ENCODE measurements at places on chromosomes 5 and 9.

- DNase-seq, result peak; percentile 96
Measured at GRCh38 chr5:159451197-159452052, 121.1 kb upstream of the IL12B start.

DNA sequence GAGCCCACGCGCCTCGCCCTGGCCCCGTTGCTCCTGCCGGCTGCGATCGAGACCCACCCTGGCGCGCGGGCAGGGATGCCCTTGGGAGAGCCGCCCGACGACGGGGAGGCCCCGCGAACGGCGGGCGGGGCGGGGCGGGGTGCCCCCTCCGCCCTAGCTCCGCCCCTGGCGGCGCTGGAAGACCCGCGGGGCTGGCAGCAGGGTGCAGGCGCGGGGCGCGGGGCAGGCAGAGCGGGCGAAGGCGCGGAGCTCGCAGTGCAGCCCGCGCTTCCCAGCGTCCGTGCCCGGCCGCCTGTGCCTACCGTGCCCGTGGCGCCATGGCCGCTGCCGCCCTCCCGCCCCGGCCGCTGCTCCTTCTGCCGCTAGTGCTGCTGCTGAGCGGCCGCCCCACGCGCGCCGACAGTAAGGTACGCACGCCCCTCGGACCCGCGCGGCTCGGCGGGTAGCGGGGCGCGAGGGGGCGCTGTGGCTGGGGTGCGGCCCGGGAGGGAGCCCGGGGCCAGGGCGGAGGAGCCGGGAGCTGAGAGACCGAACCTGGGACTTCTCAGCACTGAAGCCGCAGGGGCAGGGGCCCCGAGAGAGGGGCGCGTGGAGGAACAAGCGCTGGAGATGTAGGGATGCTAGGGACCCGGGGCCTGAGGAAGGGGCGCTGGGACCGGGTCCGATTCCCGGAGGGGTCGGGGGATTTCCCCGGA is at the start of gene OLFML2A:
Gene OLFML2A (plus strand): TSS at position 180 of the 695 bp plus-strand sequence. CDS start 138 bp downstream, at position 318.
- no peak for DNase-seq

- DNase-seq, result no peak
Measured at GRCh38 chr9:136370687-136371532, 2.6 kb downstream of the CARD9 start.

GRCh38 chr9:135989722-135990467 is 28.7 kb upstream of the UBAC1 start:
- no peak for DNase-seq

DNA sequence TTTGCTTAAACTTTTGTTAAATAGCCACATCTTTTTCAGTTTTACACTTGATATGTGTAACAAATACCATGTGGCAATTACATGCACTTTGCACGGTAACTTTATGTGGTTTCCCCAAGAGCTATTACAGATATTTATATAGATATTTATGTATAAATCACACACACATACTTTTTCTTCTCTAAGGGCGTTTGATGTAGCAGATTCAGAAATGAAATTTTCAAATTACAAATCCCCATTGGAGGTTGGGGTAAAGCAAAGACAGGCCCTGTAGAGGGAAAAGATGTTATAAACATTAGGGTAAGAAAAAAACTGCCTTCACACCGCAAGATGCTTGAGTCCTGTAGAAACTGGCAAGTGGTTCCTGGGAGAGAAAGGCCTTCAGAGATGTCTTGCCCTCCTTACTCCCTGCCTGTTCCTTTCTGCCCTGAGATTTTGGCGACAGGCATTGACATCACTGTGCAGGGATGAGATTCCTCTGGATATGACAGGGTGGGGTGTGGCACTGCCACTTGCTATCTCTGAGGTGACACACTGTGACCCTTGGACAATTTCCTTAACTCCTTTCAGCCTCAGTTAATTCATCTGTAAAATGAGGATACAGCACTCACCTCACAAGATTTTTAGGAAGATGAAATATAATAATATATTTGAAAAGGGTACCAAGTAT is 177.9 kb upstream of the TUT7 start:
- DNase-seq, result no peak

DNA sequence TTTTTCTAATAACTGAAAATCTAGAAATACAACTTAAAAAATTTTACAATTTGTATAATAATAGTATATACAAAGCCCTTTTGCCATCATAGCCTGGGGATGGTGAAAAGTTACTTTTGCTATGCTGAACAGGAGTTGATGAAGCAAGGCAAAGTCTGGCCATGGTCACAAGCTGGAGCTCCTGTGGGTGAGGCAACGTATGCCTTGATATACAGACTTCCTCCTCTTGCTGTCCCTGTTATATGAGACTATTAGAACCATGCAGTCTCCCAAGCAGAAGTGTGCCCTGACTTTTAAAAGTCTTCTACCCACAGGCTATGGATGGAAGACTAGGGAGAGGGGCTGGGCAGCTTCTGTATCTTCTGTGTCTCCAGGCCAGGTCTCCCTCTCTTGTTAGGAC is 15.7 kb downstream of the FAM151B start:
- DNase-seq, result no peak

DNA sequence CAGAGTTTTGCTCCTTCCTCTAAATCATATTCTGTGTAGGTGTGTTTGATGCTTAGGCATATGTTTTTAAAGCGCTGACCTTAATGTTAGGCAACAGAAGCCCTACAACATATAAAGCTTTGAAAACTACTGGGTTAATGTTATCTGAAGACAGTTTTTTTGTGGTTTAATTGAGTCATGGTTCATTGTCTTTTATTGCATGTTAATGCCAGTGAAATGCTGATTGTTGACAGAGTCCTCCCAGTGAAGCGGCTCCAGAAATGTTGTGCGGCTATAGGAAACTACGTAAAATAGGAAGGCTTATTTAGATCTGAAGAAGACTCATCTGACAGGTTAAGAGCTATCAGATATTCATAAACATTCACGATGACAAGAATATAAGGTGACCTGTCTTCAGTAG is 424.6 kb downstream of the CCDC171 start:
- no peak for DNase-seq

- no peak for DNase-seq
Measured at GRCh38 chr5:31347552-31347905, 154.0 kb downstream of the CDH6 start.

- DNase-seq, result no peak
Measured at GRCh38 chr9:131516100-131516499, 13.4 kb downstream of the POMT1 start.

DNA sequence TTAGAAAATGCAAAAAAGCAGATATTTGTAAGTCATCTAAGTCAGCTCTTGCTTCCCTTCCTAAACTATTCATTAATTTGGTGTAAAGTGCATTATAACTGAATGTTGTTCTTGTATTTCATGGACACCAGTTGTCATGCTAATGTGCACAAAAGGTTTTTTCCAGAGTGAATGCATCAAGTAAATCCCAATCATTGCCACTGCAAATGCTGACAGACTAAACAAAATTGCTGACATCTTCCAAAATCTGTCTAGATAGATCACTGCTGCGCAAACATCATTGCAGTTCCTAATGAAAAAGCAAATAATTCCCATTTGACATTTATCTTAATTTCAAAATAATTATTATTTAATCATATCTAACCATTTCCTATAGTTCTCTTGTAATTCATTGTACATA is 161.7 kb downstream of the PDE4D start:
- no peak for DNase-seq

DNA sequence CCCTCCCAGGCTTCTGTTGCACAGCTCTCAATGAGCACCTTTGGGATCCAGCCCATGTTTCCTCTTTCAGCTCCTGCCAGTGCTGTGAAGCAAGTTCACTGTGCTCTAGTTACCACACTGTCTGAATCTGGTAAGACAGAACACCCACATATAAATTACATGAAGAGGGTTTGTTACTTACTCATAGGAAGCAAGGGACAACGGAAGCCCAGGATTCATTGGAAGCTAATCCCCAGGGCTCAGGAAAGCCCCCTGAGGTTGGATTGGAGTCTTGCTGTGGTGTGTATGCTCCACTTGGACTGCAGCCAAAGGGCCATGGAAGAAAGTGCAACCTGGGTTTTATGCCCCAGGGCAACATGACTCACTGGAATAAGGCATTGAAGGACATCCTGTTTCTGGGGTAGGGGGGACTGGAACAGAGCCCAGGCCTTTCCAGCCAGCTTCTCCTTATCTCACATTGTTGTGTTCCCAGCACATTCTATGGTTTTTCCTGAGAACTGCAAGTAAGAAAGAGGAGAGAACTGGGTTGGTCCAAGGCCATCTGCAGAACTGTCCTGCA is 15.6 kb upstream of the CLK4 start:
- DNase-seq, result peak; percentile 47

DNA sequence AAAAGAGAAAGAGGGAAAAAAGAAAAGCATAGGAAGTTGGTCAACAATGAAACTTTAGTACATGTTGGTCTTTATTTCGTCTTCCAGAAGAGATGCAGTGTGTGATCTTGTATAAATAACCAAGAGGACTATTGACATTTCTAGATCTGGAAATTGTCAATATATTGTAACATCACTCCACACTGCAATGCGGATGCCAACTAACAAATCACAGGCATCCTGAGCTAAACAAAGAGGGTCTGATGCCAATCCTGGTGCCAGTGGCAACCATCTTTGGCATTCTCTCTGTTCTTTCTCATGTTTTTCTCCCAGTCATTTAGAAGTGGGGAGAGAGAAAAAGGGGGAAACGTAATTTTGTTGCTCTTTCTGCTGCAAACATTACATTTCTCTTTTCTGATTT is 9.7 kb downstream of the NFIB start:
- no peak for DNase-seq

DNA sequence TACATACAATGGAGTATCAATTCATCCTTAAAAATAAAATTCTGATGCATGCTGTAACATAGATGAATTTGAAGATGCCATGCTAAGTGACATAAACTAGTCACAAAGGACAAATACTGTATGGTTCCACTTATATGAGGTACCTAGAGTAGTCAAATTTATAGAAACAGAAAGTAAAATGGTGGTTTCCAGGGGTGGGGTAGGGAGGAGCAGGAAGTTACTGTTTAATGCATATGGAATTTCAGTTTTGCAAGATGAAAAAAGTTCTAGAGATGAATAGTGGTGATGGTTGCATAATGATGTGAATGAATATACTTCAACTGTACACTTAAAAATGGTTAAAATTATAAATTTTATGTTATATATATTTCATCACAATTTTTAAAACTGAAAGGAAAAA is 57.3 kb upstream of the FNIP1 start:
- DNase-seq, result no peak

DNA sequence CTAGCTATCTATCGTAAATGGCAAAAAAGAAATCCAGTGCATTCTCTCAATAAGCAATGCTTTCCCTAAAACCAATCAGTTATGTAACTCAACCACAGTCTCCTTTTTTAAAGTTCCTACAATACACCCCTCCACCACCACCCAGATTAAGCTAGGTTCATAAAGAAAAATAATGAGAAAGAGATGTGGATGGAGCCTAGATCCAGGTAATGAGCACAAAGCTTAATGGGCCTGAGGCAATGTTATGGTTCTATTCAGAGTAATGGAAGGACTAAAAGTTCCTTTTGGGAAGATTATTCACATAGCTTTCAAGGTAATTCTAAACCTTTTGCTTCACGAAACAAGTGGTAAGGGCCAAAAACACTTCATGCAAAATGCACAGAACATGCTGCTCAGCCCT is 113.5 kb downstream of the MPDZ start:
- DNase-seq, result no peak

GRCh38 chr5:160353379-160353778 is 17.0 kb downstream of the C1QTNF2 start:
- DNase-seq, result no peak

DNA sequence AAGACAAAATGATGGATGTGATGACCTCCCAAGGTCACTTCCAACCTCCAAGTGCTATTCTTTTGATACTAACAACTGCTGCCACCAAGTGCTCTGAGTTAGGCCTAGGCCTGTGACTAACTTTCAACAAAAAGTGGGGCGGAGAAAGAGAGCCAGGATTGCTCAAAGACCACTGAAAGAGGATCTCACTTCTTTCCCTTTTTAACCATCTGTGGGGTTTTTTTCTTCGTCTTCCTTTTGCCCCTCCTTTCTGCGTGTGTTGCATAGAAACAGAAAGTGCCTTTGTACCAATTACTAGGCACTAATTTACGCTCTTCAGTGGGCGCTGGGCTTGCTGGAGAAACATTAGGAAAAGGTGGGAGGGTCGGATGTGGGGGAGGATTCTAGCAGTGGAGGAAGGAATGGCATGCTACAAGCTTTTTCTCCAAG is 8.0 kb downstream of the KLF9 start:
- DNase-seq, result peak; percentile 29

GRCh38 chr9:18129809-18130334 is 344.1 kb upstream of the ADAMTSL1 start:
- no peak for DNase-seq

DNA sequence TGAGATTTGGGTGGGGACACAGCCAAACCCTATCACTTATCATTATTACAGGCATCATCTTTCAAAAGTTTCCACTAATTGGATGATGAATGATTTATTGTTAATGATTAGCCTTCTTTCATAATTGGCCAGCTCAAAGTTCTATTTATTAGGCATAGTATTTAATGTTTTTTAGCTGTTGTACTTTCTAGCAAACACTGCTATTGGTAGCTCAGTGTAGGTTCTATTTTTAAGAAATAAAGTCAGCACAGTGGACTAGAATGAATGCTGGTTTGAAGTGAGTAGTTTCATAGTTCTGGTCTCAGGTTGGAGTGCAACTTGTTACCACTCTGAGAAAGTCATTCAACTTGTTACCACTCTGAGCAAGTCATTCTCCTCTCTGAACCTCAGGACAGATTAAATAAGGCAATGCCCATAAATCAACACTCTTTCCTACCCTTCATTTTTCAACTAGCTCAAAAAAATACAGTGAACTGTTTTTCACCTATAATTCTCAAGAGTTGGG is 46.9 kb downstream of the JAKMIP2 start:
- DNase-seq, result no peak

DNA sequence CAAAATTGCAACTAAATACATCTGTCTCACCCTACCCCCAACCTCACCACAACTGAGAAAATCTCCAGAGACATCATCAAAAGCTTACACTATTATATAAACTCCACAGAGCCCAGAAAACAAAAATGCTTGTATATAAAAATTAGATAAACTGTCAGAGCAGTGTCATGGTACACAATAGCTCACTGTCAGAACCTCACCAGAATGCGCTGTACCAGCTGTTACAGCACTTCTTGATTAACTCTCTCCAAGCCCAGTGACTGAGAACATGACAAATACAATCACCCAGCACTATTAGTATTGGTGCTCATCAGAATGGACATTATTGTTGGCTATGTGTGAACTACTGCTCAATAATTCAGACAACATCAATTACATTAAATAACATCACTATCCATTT is 65.7 kb downstream of the ZDHHC21 start:
- no peak for DNase-seq

DNA sequence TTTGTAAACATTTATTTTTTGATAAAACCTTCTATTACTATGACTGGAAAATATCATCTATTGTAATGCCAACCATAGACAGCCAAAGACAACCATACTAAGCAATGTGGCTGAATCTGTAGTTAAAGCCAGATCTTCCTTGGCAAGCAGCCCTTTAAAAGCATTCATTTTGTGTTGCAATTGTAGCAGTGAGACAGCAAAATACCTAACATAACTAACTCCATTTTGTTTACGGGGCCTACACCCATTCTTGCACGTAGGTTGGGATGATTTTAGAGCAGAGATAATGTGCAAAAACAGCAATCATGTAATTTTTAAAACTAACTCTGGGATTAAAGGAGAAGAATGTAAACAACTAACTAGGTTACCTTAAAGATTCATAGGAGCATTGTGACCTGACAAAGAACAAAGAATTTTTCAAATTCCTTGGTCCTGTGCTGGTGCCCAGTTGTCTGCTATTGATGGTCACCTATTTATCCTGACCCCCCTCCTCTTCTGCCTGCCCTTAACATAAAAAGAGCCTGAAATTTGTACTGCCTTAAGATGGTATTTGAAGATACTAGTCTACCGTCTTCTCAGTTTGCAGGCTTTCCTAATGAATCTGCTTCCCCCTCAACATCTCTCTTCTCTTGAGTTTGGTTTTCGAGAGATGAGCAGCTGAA is 10.6 kb downstream of the IFNA1 start:
- no peak for DNase-seq
